B cell (primary cell): ENCODE measurements at places on chromosomes 2 and 18. TPM values are rescaled to one million over a fixed set of nuclear protein-coding genes. Genes with fewer than 3 reads are reported as not detected.

Gene TANC1
- 0.07 TPM in 1 of 2 replicates, not detected in the other for total RNA-seq

Gene RAB10
- 64.1 and 66.7 TPM in 2 replicates for total RNA-seq

Gene DLX1
- total RNA-seq, result not detected in 2 replicates

Gene SESTD1
- 66.1 and 71.9 TPM in 2 replicates for total RNA-seq

Gene IL1RL1
- total RNA-seq, result not detected in 2 replicates

Gene RAD51AP2
- not detected in 2 replicates for total RNA-seq

Gene CAVIN2
- total RNA-seq, result not detected in 2 replicates

Gene ATG9A
- total RNA-seq, result 59.4 and 65.5 TPM in 2 replicates

Gene ADD2
- 21.7 and 22.3 TPM in 2 replicates for total RNA-seq

Gene CAPN14
- total RNA-seq, result 6.0 and 7.8 TPM in 2 replicates

DNA sequence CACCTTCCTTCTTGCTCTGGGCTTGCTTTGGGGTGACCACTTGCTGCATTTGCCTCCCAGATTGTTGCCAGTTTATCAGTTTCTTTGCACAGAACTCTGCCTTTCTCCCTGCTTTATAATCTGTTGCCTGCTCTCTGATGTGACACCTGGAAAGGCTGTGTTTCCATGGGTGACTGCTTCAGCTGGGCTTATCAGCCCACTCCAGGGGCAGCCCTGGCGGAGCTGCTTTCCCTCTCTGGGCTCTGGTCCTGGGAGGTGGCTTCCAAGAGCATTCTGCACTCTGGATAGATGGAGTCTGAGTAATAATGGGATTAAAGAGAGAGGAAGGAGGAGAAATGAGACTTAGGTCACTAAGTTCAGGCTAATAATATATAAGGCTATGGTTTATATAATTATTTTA, 352.7 kb downstream of the TSN start:
- no peak for DNase-seq

- no peak for DNase-seq
Measured at GRCh38 chr2:69007603-69008002, 5.4 kb upstream of the ANTXR1 start.

DNA sequence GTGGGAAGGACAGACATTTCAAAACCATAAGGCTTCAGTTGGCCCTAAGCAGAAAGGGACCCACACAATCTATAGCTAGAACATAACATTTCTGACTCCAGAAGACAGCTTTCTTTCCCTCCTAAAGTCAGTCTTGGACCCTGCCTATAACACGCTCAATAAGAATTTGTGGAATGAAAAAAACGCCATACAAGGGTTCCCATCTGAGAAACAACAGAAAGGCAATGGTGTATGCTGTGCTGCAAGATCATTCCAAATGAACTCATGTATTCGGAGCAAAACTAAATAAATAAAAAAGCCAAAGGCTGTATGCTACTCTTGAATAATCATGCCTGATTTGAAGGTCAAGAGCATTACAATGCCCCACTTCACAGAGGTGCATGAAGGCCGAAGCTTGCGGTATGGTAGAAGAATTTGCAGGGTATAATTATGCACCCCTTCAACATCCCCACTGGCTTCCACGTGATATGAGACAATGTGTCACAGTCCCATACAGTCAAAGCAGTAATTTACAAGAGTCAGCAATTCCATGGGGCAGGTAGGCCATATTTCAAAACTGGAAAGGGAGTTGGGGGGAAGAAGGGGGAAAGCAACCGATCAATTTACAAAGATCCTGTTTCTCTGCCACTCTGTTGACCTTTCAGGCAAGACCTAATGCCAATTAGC, 61.4 kb upstream of the SLC14A2 start:
- DNase-seq, result no peak

- no peak for DNase-seq
Measured at GRCh38 chr2:181575650-181576025, 81.3 kb downstream of the CERKL start.

DNA sequence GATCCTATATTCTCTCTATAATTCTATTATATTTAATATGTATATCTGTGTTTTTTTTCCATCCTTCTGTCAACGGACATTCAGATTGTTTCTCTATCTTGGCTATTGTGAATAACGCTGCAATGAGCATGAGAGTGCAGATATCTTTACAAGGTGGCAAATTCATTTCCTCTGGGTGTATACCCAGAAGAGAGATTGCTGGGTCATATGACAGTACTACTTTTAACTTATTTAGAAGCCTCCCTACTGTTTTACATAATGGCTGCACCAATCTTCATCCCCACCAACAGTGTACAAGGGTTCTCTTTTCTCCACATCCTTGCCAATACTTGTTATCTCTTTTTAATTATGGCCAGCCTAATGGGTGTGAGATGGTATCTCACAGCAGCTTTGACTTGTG, 66.5 kb downstream of the TSPYL6 start:
- DNase-seq, result no peak

DNA sequence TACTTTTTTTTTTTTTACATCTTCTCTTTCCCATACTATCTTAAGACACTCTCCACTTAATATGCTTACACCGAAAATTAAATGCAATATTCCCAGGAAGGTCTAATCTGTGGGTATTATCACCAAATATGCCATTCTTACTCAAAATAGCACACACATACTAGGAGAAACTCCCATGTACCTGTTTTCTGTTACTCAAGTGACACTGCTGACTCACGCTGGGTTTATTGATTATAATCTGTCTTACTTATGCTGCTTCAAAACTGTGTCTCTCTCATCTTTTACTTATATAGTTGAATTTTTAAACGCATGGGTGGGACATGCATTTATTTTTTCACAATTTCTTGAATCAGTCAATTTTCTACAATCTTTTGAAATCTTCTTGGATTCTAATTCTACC, 29.9 kb downstream of the MRPL19 start:
- no peak for DNase-seq

- DNase-seq, result no peak
Measured at GRCh38 chr2:12915787-12916186, 199.1 kb downstream of the TRIB2 start.

GRCh38 chr2:78245394-78246135, 723.4 kb upstream of the LRRTM4 start:
- DNase-seq, result no peak

DNA sequence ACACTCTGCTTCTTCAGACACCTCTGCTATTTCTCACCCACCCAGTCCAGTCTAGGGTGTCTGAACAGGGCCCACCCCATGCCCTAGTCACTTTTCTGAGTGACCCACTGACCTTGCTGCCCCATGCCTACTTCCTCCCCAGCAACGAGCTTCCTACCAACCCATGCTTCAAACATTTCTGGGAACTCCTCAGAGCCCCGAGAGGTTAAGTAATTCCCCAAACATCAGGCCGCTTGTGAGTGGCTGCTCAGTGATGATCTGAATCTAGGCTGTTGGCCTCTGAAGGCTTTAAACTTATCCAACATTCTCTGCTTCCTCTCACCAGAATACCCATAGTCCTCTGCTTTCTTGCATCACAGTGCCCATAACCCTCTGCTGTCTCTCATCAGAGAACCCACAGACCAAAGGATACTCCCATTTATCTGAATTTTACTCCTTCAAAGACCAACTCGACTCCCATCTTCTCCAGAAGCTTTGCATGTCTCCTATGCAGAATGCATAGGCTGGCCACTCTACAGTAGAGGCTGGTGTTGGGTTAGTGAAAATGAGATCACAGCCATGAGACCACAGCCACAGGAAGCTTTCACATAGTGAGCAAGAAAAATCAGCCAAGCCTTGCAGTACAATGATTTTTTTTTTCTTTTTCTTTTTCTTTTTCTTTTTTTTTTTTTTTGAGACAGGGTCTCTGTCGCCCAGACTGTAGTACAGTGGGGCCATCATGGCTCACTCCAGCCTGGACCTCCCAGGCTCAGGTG, 309.5 kb upstream of the LYPD1 start:
- no peak for DNase-seq

- DNase-seq, result no peak
Measured at GRCh38 chr2:83475371-83475770, 983.7 kb downstream of the SUCLG1 start.

DNA sequence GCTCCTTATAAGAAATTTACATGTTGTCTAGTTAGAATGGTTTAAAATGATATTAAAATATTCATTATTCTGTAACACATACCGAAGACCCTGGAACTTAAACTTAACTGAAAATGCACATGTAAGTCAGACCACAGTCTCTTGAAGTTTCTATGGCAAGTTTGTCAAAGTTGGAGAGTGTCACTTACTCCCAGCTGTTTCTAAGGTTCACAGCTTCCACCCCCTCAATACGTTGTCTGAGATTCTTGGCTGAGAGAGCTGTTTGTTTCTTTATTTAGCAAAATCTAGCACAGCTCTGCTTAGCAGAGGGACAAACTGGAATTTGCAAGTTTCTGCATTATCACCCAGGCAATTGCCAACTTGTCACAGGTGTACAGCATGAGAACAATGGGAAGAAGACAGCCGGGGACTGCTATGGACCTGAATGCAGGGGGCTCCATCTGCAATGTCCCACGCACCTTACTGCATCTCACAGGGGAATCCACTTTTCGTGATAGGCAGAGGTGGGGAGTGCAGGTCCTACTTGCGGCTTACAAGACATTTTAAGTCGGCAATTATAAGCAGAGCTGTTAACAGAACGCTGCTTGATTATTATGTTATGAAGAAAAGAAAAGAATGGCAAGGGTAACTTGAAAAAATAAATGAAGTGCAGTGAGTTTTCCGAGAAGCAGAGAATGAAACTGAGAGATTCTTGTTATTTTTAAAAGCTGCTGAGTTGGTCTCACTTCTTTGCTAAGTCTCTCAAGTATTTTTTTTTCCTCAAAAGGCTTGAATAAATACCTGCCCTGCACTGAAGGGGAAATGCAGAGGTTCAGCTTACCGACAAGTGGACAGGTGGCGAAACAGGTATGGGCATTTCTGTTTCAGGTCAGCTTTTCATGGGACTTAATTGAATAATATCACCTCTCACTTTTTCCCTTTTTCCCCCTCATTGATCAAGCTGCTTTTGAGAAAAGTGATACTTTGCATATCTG, 1072.1 kb upstream of the FANCL start:
- no peak for DNase-seq

GRCh38 chr2:39008665-39009064, 112.2 kb downstream of the SOS1 start:
- no peak for DNase-seq

DNA sequence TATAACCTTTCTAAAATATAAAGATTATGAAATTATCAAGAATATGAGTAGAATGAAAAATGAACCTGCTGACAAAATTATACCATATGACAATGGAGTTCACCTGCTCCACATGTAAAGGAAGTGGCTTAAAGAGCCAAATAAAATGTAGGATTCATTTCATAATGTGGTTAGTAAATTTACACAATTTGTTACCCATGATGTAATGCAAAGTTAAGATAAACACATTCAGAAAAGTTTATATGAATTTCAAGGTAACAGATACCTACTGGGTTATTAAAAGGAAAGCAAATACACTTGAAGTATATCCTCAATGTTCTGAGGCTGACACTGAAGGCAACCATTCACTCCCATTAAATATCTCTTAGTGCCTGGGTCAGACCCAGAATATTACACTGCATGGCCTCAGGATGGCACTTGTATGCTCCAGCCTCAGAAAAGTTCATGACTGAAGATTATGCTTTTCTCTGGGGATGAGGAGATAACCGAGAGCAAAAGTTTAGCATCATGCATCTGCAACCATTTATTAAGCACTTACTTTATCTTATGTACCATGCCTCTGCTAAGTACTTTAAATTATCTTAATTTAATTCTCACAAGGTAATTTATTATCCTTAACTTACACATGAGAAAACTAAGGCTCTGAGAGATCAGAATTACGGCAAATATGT, 6.2 kb downstream of the STRN start:
- no peak for DNase-seq

- no peak for DNase-seq
Measured at GRCh38 chr2:9771481-9772017, 71.7 kb upstream of the TAF1B start.

DNA sequence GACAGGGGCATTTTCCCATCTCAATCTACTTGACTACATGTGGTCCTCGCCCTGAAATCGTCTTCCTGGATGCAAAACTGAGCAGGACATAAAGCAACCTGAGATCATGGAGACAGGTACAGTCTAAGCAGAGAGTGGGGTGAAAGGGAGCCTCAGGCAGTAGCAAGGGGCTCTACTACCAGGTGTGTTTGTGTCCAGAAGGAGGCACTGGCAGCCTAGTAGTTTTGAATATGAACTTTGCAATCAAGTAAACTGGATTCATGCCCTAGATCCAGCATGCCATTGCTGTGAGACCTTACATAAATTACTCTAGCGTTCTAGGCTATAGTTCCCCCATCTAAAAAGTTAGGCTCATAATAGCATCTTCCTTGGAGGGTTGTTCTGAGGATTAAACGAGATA, 147.4 kb downstream of the TXNL1 start:
- DNase-seq, result no peak

DNA sequence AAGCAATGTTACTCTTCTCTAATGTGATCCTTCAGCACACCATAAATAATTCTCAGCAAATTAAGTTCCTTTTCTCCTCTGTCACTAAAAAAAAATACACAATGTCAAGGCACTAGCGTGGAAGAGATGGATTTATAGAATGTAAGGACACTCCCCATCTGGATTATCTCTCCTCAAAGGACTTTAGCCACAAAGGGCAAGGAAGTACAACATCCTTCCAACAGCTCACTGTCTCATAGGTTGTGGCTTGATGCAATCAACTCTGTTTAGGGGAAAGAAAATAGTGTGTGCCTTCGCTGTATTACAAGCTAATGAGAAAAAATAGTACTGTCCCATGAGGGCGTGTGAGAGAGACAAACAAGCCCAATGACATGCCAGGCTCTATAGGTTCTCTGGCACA, 129.1 kb upstream of the DNMT3A start:
- no peak for DNase-seq

- DNase-seq, result no peak
Measured at GRCh38 chr2:201127152-201127511, 11.2 kb downstream of the CFLAR start.

DNA sequence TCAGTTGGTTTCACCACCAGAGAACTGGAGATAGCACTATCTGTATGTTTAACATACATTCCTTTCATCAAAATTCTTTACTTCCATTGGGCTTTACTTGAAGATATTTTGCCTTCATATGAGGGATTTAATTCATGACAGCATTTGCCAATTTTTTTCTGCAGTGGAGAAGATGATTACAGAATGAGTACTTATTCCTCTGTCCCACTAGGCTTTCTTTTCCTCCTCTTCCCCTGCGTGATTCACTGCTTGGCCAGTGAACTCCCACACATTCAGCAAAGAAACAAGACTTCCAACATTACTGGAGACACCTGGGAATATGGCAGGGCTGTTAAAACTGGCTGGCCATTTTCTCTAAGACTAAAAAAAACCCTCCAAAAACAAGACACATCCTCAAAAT, 425.8 kb upstream of the KCNH7 start:
- DNase-seq, result no peak

DNA sequence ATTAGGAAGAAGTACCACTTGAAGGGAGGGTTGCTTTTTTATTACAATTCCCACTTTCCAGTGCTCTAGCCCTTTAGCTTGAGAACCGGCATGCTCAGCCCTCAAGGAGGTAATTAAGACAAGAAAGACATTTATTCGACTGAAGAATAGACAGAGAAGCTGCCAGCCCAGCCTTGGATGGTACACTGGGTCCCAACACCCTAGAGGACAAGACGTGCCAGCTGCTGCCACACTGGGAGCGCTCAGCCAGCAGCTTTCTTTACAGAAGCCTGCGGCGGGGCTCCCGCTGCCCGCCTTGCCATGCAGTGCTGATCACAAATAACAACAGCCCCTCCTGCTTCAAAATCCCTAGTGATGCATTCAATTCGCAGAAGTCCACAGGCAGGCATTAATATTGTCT, 746.3 kb upstream of the RAB6C start:
- no peak for DNase-seq

GRCh38 chr2:105766300-105766866, 21.7 kb downstream of the NCK2 start:
- DNase-seq, result no peak

- no peak for DNase-seq
Measured at GRCh38 chr2:37637190-37637860, 34.1 kb downstream of the CDC42EP3 start.
